ENCODE measurements at places on chromosomes 7 and 10.

DNA sequence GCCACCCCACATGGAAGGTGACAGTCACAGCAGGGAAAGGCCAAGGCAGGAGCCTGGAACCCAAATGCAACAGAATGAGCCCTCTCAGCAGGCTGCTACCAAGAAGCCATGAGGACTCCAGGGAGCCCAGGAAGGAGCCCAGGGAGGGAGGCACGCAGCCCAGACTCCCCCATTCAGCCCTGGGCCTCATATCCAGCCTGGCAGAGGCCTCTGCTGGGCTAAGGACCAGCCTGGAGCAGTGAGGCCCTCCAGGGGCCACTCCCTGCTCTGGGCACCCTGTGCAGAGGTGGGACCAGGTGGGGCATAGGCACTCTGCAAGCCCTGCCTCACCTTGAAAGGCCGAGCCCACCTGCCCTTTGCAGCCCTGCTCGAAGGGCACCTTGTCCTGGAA lies 25.8 kb upstream of the ZNF488 start:
- DNase-seq, result no peak

GRCh38 chr10:129258283-129258923 lies 208.6 kb upstream of the MGMT start:
- DNase-seq, result no peak

DNA sequence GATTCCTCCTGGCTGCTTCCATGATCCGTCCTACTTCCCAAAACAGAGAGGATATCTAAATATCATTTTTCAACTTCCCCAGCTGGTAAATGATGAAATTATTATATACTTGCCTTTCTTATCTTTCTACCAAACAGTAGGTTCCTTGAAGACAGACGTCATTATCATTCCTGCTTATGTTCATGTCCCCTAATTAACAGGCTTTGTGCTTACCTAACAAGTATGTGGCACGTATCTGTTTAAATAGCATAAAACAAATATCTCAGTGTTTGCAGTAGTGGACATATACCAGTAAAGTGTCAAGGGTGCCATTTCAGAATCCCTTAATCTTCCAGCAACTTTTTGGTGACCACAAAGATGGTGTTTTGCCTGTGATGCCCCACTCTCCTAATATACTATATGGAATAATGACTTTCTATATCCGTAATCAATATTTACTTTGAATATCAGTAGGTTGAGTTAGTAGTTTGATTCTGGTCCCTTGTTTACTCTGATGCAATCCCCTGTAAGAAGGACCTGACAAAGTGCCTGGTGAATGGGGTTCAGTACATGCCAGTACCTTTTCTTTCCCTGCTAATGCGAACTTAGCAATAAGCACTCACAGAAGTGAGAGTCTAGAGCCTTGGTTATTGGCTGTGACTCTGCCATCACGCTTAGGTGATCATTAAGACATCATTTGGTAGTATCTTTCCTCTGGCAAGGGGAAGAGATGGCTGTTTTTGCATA lies 124.4 kb downstream of the ITIH5 start:
- DNase-seq, result no peak

- DNase-seq, result no peak
These were observed 179.9 kb upstream of the KLF14 start for GRCh38 chr7:130913639-130914553.

DNA sequence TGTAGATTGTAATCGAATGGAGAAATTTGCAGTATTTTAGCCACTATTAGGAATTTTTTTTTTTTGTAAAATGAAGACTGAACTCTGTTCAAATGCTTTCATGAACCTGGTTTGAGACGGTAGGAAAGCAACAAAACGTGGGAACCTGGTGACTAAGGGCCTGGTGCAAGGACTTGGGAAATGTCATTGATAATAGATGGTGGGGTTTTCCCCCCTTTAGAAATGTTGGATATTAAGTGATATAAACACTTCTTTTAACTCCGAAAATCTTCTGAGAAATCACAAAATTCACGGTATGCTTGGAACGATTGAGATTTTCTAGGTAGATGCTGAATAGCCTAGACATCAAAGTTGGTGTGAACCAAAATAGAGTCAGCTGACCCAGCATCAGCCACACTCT lies 6.4 kb downstream of the IFIT2 start:
- no peak for DNase-seq

GRCh38 chr10:79082631-79083596 lies 14.1 kb downstream of the ZMIZ1 start:
- no peak for DNase-seq

GRCh38 chr7:128829391-128830166 lies 627 bp upstream of the FLNC start:
- DNase-seq, result no peak

All from hypothalamus (tissue), 51 donors.